ENCODE measurements at places on chromosomes 3 and 15. TPM values are rescaled to one million over a fixed set of nuclear protein-coding genes. Genes with fewer than 3 reads are reported as not detected.

Gene NR1D2
- total RNA-seq = 21.7 TPM

Gene HESX1
- 9.0 TPM for total RNA-seq

Gene EPHA6
- 2.8 TPM for total RNA-seq

Gene AHSG
- 1.1 TPM for total RNA-seq

Gene PPP1R14D
- total RNA-seq = not detected

Gene DBR1
- total RNA-seq = 18.0 TPM

Gene POLQ
- 15.3 TPM for total RNA-seq

Gene BMF
- total RNA-seq = 30.9 TPM

Gene EPHB3
- total RNA-seq = 0.80 TPM

Gene IGF2BP2
- 114 TPM for total RNA-seq

Gene CASR
- 0.58 TPM for total RNA-seq

Gene NEK10
- 0.84 TPM for total RNA-seq

Gene GOLGA8J
- total RNA-seq = not detected

Gene NGLY1
- 24.8 TPM for total RNA-seq

Gene CAPN7
- total RNA-seq = 13.0 TPM

Gene TMEM45A
- total RNA-seq = 12.9 TPM

Gene FILIP1L
- 0.09 TPM for total RNA-seq

Gene THRB
- 3.9 TPM for total RNA-seq

Gene SNUPN
- total RNA-seq = 28.2 TPM

Gene SUSD5
- 3.3 TPM for total RNA-seq

Gene CDHR4
- 0.50 TPM for total RNA-seq

Gene CNTN3
- total RNA-seq = 0.13 TPM

Gene SMCO1
- total RNA-seq = not detected

Gene ERC2
- total RNA-seq = 20.9 TPM

Gene KLHL6
- not detected for total RNA-seq

Gene CYP1A2
- not detected for total RNA-seq

Gene TTC23
- 23.0 TPM for total RNA-seq

Gene ERICH6
- total RNA-seq = not detected

Gene ACAN
- 0.71 TPM for total RNA-seq

Gene ROPN1
- total RNA-seq = not detected

Gene FOXB1
- 2.1 TPM for total RNA-seq

Gene KNG1
- not detected for total RNA-seq

Gene NCKIPSD
- 34.7 TPM for total RNA-seq

Gene CPNE9
- total RNA-seq = 4.4 TPM

Gene ZCWPW2
- 0.39 TPM for total RNA-seq

Gene GOLGA8S
- total RNA-seq = 0.11 TPM

Data from H1 (cell line).